ENCODE measurements at places on chromosomes 3 and 15.

DNA sequence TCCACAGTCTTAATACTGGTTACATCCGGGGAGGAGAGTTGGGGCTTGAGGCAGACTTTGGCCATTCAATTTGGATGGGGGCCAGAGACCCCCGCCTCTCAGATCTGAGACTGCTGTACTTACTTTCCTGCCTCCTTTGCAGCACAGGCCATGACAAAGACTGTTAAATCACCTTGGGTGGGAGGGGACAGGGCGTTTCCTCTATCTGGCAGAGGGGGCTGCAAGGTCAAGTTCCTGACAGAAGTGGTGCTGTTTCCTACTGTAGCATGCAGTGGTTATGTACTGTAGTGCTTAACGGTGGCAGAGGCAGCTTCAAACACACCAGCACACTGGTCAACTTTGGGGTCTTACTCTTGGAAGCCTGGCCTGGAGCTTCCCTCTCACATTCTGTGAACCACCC is 261.2 kb upstream of the LRRFIP2 start:
- DNase-seq = no peak

DNA sequence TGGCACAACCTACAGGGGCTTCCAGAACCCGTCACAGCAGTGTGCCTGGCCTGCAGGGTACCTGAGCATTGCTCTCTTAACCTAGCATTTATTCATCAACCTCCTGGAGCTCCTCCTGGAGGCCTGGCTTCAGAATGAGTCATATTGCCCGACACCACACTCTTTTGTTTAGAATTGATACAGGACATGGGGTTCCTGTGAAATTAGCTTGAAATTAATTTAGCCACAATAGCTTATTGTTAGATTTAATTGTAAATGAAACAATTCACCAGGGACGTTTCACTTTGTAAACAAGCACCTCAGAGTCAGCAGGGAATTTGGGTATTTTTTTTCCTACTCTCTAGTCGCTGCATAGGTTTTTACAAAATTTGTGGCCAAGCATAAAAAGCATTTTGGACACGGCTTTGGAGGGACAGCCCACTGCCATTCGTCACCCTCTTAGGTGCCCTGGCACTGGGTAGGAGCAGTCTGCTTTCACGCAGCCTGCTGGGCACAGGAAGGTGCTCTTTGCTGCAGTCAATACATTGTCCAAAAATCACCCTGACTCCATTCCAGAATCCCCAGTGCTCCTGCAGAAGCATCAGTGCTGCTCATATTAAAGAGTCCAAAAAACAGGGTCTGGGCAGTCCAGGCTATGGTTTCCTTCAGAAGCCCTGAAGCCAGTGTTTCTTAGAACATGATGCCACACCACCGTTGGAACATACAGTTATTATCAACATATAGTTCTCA is 60.8 kb upstream of the MEF2A start:
- peak; percentile 46 for DNase-seq

GRCh38 chr3:186185194-186185787 is 76.4 kb upstream of the ETV5 start:
- no peak for DNase-seq

DNA sequence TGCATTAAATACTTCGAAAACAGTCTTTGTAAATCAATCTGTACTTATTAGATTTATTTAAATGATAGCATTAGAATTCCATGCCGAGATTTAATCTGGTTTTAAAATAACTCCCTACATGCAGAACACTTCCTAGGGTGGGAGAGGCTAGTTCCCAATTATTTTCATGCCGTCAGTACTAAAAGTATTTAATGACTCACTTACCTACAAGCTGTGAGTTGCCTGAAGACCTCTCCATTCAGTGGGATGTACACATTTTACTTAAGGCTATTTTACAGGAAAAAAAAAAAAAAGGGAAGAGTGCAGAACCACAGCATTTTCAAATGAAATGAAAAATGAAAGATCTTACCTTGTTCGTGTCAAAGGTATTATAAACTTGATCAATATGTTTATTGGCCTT is 469 bp downstream of the GUCA1C start:
- DNase-seq = peak; percentile 65

DNA sequence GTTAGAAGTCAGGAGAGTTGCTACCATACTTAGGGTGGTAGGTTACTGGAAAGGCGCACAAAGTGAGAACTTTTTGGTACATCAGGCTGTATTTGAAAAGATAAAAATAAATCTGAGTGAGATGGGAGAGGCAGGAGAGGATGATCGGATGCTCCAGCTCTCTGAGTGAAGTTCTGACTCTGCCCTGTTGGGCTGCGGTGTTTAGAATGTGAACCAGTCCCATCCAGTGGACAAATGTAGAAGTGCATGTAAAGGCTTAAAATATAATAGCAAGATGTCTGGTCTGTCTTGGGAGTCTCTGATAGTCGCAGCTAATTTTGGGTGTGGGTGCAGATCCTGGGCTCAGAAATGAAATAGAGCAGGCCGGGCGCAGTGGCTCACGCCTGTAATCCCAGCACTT is 30.4 kb downstream of the ACKR2 start:
- DNase-seq = peak; percentile 75

DNA sequence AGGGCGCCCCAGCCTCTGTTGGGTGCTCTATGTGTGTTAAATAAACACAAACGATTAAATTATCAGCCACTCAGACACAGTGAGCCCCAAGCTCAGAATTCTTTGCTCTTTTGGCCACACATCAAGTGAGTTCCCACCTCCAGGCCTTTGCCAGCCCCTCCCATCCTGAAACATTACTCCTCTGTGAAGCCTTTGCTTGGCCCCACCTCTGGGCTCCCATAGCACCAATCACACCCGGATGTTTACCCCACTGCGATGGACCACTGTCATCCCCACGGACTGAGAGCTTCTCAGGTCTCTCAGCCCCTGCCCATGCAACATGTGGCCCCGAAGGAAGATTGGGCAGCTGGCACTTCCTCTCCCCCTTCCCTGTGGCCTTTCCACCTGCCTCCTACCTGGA is 85.1 kb downstream of the NUP210 start:
- no peak for DNase-seq

GRCh38 chr3:4426782-4427344 is 40.2 kb downstream of the SUMF1 start:
- DNase-seq = peak; percentile 85

DNA sequence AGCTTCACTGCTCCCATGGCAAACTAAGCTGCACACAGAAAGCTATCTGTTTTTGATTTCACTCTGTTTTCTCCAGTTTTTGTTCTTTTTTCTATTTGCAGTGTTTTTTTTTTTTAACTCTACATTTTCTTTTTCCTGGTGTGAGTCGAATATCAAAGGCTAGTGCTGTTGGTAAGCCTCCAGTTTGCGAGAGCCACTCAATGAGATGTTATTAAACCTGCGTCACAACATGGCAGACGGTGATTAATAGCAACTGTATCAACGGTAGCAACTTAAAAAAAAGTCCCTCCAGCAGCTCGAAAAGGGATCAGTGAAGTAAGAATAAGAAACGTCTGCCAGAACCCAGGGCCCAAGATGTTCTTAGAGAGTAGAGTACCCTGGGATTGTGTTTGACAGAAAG is 84.1 kb downstream of the MEIS2 start:
- DNase-seq = peak; percentile 10

DNA sequence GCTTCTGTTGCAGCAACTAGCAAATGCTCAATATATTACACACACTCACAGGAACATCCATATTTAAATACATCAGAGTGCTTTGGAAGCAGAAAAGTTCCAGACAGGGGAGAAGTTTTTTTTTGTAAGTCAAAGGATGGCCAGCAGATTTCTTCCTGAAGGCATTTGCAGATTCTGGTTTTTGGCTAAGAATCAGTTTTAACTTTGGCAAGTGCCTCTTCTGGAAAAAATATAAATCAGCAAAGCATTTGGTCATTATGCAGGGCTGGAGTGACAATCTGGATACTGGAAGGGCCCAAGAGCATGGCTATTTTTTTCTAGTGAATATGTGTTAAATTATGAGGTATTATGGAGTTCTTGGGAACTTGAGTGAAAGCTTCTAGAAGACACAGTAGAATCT is 495.3 kb upstream of the ARPP21 start:
- DNase-seq = no peak

- no peak for DNase-seq
Observed at GRCh38 chr15:90683876-90684275, 33.3 kb upstream of the BLM start.

DNA sequence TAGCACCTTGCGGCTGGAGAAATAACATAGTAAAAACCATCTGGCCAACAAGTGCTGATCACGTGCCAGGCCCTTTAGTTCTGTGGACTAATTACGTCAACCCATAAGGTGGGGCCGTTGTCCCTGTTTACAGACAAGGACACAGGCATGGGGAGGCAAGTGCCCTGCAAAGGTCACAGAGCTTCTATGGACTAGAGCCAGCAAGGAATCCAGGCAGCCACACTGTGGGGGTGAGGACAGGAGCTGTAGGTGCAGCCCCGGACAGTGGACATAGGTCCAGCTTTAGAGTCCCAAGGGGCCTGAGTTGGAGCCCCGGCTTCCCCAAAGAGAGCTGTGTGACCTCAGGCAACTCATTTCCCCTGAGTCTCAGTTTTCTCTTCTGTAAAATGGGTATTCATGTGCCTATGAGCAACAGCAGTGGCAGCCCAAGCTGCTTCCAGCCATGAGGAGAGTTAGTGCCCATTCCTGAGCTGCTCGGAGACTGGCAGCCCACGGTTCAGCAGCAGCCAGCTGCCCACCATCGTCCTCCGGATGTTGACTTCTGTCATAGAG is 13.9 kb downstream of the CHST13 start:
- DNase-seq = no peak

GRCh38 chr3:35659768-35660167 is 20.4 kb downstream of the ARPP21 start:
- DNase-seq = no peak

DNA sequence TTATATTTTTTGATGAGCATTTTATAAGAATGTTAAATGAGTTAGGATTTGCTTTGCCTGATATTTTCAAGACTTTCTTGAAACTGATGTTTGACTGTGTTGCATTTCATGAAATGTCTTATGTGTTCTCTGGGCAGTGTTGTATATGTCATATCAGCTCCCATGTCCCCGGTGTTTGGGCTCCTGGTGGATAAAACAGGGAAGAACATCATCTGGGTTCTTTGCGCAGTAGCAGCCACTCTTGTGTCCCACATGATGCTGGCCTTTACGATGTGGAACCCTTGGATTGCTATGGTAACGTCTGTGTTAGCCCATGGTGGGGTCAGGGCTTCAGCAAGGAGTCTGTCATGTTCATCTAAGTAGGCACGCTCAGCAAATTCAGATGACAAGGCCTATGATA is 20.0 kb downstream of the MFSD1 start:
- DNase-seq = no peak

DNA sequence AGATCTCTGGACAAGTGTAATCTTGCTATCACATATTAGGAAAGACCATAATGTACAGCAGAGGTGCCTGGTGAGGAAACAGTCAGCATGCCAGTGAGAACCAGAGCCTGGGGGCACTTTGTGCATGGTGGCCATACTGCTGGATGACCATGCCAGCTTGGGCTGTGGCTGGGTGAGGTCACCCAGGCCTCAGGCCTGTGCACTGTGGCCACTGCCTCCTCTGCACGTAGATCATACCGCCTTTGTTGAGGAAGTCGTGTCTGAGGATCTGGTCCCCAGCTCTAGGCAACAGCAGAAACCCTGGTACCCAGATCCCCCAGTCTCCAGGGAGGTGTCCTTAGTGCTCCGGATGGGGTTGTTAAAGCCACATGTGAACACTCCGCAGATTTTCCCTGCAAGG is 38.9 kb downstream of the ZNF710 start:
- no peak for DNase-seq

DNA sequence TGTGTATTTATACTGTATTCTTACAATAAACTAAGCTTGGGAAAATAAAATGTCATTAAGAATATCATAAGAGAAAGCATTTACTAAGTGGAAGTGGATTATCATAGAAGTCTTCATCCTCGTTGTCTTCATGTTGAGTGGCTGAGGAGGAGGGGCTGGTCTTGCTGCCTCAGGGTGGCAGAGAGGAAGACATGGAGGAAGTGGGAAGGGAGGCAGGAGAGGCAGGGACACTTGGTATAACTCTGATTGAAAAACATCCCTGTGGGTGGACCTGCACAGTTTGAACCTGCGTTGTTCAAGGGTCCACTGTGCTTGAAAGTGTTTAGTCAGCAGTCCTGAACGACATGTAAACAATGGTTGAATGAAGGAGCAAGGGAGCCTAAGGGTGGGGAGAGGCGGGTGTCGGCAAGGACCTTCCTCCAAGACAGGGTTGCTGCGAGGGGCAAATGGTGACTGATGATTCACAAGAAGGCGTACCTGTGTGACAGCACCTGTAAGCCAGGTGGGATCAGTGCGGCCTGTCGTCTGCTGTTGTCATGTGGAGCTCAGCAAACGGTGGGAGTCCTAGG is 103.8 kb upstream of the KLF13 start:
- DNase-seq = no peak

DNA sequence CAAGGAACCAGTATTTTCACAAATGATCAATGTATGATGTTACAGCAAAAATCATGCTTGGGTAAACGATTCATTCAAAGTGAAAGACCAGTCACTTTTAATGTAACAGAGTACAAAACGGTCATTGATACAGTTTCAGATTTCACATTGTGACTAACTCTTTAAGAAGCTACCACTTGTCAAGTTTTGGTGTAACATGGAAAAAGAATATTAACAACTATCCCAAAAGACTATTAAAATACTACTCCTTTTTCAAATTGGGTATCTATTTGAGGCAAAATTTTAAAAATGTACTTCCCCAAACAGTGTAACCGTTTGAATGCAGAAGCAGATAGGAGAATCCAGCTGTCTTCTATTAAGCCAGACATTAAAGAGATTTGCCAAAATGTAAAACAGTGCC is 31.7 kb downstream of the AKAP13 start:
- DNase-seq = peak; percentile 79

DNA sequence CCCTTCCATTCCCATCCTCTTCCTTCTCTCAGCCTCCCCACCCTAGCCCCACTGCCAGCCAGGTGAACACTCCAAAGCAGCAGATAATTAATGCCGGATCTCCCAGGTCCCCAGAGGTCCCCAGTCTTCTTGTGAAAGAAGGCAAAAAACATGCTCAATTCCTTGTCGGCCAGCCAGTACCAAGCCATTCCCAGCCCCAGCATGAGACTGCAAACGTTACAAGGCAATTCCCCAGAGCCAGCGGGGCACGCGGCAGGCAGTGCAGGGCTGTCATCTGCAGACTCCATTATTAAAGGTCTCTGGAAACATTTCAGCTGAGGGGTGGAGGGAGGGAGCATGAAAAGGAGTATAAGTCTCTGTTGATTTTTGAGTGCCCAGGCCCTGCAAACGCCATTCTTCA is 117.8 kb downstream of the XXYLT1 start:
- no peak for DNase-seq

DNA sequence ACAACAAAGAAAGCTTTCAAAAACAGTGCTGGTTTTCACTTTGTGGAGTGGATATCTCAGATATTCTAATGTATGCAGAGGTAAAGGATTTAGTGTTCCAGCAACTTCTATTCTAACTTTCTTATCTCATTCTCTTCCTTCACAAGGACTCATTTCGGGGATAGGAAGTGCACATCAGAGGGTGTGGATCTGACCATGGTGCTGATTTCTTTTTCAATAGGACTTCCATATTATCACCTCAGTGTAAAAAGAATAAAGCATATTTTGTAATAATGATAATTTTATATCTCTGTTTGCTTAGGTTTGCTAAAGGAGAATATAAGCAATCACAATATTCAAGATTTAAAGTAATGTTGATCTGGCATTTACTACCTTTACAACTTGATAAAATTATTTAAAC is 12.5 kb upstream of the CADM2 start:
- no peak for DNase-seq
